CD4-positive, alpha-beta memory T cell (primary cell): ENCODE measurements at places on chromosomes 13 and 19.
A peak's percentile ranks its signal among the peaks of the same experiment; 100 is the strongest.

GRCh38 chr19:49896863-49897621 lies at the start of gene IL4I1:
TSS of gene IL4I1 (minus strand) at chr19:49896887. CDS start at chr19:49896160, 727 bp downstream.
- peak; percentile 94 for DNase-seq

- no peak for DNase-seq
Measured at GRCh38 chr13:108834193-108834592, 204.8 kb downstream of the MYO16 start.

- no peak for DNase-seq
Measured at GRCh38 chr13:50912851-50913250, 3.3 kb downstream of the RNASEH2B start.

DNA sequence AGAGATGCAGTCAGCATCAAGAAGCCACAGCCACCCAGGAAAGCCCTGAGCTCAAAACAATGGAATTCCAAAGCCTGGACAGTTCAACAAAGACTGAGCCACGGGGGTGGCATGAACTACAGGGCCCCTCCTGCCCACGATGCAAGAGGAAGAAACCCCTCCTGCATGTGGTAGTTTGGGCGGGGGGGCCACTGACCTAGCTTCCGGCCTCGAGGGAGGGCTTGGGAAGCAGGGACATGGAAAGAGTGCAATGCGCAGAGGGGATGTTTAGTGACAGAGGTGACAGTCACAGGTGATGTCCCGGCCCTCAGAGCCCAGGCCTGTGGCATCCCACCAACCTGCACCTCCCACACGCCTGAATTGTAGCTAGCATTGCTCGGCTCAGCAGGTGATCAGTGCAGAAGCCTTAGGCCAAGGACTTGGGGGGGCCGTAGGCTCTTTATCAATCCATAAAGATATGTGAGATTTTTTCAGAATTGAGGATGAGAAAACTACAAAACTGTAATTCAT lies 318.8 kb downstream of the TEX29 start:
- DNase-seq: no peak

- no peak for DNase-seq
Measured at GRCh38 chr13:43081866-43082265, 58.5 kb downstream of the DNAJC15 start.

DNA sequence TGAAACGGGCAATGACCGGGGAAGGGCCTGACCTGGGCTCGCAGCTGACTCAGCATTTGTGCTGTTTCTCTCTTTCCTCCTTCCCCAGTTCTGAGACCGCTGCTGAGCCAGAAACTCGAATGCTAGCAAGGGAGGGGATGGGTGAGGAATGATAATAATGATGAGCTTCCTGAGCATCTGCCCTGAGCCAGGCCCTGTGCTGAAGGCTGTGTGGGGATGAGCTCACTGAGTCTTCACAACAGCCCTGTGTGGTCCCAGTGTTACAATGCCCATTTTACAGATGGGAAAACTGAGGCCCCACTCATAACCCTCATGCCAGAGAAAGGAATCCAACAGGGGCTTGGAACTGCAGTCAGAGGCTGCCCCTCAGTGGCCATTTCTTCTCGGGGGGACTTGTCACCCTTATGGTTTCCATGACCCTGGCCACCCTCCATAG lies 8.1 kb downstream of the SULT2B1 start:
- DNase-seq: no peak

- DNase-seq: no peak
Measured at GRCh38 chr19:28864577-28865042, 348.3 kb downstream of the UQCRFS1 start.

DNA sequence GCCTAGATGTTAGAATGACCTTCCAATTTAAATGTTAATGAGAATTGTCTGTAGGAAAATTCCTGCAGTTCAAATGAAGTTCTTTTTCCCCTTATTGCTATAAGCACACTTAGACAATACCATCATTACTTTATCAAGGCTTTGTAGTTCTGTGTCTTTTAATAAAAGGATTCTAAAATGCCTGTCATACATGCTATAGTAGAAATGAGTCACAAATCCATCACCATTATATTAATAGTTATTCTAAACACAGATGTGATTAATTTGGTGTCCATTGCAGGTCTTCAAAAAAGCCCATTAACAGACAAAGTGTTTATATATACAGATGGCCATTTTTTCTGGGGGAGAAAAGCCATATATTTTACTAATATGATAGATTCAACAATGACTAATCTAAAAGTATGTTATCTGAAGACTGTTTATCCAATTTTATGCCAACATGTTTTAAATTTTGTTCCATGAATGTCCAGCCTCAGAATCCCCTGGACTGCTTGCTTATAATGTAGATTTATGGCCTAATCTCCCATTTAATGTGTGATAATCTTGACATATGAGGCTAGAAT lies 1678.3 kb upstream of the PCDH20 start:
- no peak for DNase-seq

- no peak for DNase-seq
Measured at GRCh38 chr13:33676045-33676989, 141.6 kb upstream of the RFC3 start.

DNA sequence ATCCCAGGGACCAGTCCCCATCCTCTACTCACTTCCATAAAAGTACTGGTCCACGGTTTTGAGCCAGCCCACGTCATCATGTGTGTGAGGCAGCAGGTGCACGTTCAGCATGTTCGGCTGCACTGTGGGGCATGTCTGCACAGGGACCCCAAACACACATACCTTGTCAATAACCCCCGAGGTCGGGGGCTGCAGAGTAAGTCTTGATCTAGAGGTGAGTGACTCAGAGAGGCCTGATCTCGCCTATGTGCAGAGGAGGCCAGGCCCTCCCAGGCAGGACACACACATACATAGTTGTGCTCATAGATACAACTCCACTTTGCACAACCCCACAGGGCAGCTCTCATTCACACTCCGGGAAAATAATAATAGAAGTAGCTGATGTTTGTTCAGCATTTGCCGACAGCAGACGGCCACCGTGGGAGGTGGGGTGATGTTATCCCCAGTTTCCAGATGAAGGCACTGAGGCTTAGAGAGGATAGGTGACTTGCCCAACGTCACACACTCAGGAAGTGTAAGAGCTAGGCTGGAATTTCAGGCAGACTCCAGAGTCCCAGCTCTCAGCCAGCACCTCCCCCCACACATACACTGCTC lies 774 bp downstream of the MAN2B1 start:
- no peak for DNase-seq

DNA sequence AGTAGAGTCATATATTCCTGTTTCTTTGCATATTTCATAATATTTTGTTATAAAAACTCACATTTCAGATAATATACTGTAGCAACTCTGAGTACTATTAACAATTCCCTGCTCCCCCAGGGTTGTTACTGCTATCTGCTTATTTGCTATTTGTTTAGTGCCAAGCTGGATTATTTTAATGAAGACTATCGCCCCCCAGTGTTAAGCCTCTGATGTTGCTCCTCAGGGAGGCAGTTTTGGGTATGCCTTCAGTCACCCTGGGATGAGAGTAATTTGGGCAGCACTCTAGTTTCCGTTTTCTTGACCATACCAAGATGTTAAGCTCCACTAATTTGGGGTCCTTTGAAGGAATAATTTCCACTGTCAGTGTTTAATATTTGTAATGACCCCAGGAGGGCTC lies 46.0 kb downstream of the MICU2 start:
- DNase-seq: no peak

GRCh38 chr19:35144600-35145436 lies 1.8 kb downstream of the FXYD7 start:
- DNase-seq: peak; percentile 49

- no peak for DNase-seq
Measured at GRCh38 chr13:74301258-74301935, 167.2 kb upstream of the KLF12 start.

DNA sequence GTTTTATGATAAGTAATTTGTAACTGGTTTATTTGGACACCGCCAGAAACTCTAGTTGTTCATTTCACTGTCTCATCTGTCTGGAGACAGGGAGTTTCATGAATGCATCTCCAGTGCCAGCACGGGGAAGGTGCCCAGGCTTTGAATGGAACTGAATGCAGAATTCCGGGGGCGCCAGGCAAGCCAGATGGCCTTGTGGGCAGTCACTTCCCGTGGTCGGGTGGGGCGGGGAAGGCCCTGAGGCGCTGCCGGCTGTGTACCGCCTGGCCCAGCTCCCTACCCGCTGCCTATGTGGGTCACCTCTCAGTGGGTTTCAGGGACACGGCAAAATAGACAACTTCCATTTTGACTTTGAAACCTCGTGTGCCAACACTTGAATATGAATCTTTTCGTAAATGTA lies 28.8 kb upstream of the MCF2L start:
- no peak for DNase-seq

DNA sequence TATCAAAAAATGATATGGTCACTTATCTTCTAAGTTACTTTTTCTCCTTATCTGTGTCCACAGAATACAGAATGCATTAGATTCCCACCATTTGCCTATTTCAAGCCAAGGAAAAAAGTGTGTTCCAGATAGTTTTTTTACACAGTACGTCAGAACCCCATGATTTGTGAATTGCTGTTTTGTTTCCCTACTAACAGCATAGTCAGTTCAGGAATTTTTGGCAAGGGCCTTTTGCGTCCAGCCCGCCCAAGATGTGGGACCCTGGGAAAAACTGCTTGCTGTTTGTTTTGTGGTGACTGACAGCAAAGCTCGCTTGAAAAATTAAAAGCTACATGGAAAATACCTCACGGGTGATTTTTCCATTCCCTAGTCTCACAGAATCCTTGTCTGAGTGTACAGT lies 20.4 kb upstream of the FAM216B start:
- no peak for DNase-seq

DNA sequence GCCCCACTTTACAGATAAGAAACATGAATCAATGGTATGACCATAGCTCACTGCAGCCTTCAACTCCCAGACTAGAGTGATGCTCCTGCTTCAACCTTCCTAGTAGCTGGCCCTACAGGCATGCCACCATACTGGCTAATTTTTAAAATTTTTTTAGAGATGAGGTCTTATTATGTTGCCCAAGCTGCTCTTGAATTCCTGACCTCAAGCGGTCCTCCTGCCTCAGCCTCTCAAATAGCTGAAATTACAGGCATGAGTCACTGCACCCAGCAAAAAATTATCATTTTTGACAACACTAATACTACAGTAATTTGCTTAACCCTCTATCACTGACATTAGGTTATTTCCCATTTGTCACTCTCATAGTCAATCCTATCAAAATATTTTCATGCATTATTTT lies 14.7 kb downstream of the CAB39L start:
- DNase-seq: no peak

GRCh38 chr19:32404933-32405430 lies 588 bp upstream of the DPY19L3 start:
- no peak for DNase-seq

GRCh38 chr13:28349371-28349770 lies 145.6 kb downstream of the FLT1 start:
- no peak for DNase-seq

DNA sequence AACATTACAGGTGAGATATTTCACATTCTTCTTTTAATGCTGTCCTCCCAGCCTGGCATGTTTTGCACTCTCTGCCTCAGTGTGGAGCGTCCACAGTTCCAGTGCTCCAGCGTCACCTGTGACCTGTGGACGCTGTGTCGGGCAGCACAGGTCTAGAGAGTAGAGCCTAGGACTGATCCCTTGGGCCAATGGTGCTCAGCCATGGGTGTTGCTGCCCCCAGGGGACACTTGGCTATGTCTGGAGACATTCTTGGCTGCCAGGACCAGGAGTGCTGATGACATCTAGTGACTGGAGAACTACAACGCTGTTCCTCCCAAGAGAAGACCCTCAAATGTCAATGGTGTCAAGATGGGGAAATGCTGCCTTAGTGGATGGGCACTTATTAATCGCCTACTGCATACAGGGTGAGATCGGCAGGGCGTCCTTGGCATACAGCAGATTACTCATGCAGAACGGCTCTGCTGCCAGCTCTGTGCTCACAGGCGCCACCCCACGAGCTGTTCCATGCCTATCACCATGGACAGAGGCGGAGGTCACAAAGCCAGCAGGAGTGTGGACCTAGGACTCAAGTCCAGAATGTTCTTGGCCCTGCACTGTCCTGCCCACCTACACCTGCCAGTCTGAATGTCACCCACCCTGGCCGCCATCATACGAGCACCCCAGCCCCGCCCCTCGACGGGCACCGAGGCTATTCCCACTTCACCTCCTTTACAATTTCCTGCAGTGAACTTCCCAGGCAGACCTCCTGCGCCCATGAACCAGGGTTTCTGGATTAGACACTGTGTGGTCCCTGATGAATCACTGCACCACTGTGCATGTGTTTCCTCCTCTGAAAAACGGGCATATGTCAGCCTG lies 13.9 kb upstream of the MADCAM1 start:
- DNase-seq: no peak

GRCh38 chr13:108082481-108082880 lies 132.9 kb downstream of the LIG4 start:
- DNase-seq: no peak

GRCh38 chr19:32573492-32573794 lies 7.5 kb upstream of the PDCD5 start:
- DNase-seq: no peak

DNA sequence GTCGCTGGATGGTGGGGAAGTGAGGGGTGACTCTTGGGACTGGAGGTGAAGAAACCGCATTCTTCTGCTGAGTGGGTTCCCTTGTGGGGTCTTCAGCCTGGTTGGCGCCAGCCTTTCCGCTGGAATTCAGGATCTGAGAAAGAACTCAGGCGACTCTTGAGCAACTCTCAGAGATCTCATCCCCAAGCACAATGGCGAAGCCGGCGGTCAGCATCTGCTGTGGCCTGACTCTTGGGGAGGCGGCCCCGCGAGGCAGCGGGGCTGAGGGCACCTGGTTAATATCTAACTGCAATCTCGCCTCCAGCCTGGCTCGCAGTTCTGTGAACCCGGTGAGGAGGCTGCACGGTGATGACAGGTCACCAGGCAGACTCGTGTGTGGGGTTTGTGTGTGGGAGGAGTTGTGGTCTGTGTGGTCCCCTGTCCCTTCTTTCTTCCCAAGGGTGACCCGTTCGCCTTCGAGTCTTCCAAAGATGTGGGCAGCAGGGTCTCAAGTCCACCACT lies 883 bp downstream of the ZNF441 start:
- DNase-seq: no peak

- no peak for DNase-seq
Measured at GRCh38 chr13:76777096-76777495, 109.1 kb downstream of the KCTD12 start.

DNA sequence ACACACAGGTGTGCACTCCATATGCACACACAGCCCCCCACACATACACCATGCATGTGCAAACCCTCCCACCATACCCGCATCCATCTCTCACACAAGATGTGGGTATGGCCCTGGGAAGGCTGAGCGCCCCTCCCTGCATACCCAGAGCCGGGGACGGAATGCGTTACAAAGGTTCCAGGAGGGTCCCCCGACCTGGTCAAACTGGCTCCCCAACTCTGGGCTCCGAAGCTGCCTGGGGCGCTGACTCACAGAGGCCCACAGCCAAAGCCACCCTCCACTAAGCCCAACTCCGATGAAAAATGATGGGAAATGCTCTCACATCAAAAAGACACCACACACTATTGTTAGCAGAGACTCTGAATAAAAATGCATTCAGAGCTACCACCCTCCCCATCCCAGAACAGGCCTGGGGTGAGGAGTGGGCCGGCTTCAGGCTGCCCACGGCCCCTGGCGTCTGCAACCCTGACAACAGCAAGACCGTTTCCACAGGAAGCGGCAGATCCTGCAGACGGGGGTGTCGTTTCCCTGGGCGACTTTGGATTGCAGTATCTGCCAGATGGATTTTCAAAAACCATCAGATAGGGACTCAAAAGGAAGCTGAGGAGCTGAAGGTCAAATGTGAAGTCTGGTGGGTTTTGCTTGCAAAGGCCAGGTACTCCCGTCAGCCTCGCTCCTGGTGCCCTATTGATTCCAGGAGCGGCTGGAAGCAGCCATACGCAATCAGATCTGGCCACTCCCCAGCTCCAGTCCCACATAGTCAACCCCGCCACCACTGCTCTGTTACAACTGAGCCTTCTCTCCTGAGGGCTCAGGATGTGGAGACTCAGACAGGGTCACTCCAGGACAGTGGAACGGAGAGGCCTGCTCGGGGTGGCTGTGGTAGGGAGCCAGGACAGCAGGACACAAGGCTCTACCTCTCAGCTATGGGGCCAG lies 14.3 kb downstream of the PEPD start:
- DNase-seq: no peak
